ENCODE measurements at places on chromosomes 5 and 9.

- no peak overlapping the region for H3K27ac ChIP-seq
- H3K4me1 ChIP-seq = peaks cover 9% of the 10 kb centered on the region
- H3K36me3 ChIP-seq = peaks cover 3% of the 10 kb centered on the region
- H3K4me3 ChIP-seq = no peak overlapping the region
- no peak for DNase-seq
- H3K27me3 ChIP-seq = no peaks in the 10 kb centered on the region
These were observed 56.5 kb downstream of the COL5A1 start for GRCh38 chr9:134698111-134698510.

- H3K27me3 ChIP-seq = no peaks in the 10 kb centered on the region
- no peaks in the 10 kb centered on the region for H3K4me1 ChIP-seq
- H3K36me3 ChIP-seq = no peaks in the 10 kb centered on the region
- H3K27ac ChIP-seq = no peak overlapping the region
- no peak for DNase-seq
These were observed 743.9 kb downstream of the NR2F1-AS1 start for GRCh38 chr5:92836855-92837755.

- H3K4me1 ChIP-seq = no peaks in the 10 kb centered on the region
- H3K27ac ChIP-seq = no peak overlapping the region
- no peak overlapping the region for H3K4me3 ChIP-seq
- H3K27me3 ChIP-seq = no peaks in the 10 kb centered on the region
These were observed 79.0 kb downstream of the DAP start for GRCh38 chr5:10681731-10682679.

DNA sequence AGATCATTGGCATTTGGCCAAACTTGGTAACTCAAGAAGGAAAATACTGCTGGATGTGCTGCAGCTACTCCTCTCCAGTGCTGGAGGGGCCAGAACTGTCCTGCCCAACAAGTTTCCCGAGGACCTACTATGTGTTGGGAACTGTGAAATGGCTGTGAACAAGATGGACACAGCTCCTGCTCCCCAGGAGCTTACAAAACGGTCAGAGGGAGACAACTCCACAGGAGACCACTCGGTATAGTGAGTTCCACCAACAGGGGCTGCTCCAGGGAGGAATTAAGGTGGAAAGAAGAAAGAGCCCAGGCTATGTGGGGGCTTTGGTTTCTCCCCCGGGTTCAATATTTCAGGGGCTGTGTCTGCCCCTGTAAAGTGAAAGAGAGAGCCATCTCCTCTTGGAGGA lies 78.8 kb downstream of the GNA14 start:
- H3K4me3 ChIP-seq = no peak overlapping the region
- H3K36me3 ChIP-seq = no peaks in the 10 kb centered on the region
- no peak for DNase-seq
- H3K4me1 ChIP-seq = no peaks in the 10 kb centered on the region

- H3K27ac ChIP-seq = no peak overlapping the region
- H3K4me1 ChIP-seq = no peaks in the 10 kb centered on the region
- no peaks in the 10 kb centered on the region for H3K27me3 ChIP-seq
- no peak for DNase-seq
- peaks cover 4% of the 10 kb centered on the region for H3K36me3 ChIP-seq
These were observed 40.6 kb downstream of the DENND4C start for GRCh38 chr9:19271081-19271480.

DNA sequence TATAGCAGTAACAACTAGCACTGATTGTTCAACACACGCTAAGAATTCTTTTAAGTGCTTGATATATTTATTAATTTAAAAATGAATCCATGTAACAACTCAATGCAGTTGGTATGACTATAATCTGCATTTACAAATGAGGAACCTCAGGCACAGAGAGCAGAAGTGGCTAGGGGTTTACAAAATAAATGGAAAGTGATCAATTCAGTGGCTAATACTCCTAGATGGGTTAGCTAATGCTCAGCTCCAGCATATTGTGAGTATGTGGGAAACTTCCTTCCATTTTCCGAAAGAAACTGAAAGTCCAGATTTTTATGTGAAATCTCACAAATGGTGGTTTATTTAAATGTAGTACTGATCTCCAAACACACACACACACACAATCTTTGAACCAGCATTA lies 128.0 kb downstream of the RFX3 start:
- H3K27ac ChIP-seq = no peak overlapping the region
- H3K36me3 ChIP-seq = no peaks in the 10 kb centered on the region
- no peaks in the 10 kb centered on the region for H3K27me3 ChIP-seq
- H3K4me1 ChIP-seq = peaks cover 2% of the 10 kb centered on the region
